ENCODE measurements at places on chromosomes 3 and 15.

DNA sequence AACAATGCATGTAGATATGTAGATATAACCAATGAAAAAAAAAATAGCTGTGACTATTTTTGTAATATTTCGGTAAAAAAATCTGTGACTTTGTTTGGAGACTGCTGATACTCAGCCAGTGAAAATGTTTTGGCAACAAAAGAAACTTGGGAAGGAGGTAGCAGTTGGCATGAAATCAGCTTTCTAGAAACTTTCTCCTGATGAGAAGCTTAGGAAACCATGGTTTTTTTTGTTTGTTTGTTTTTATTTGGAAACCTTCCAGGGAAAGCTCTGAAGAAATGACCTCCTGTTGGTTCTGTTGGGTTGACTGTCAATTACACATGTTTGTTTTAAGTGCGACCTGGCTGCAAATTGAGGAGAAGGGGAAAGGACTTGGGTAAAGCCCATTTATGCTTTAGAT, 445.9 kb downstream of the UNC13C start:
- no peak for DNase-seq

GRCh38 chr15:89566181-89566580, 9.1 kb upstream of the TICRR start:
- DNase-seq, result no peak

DNA sequence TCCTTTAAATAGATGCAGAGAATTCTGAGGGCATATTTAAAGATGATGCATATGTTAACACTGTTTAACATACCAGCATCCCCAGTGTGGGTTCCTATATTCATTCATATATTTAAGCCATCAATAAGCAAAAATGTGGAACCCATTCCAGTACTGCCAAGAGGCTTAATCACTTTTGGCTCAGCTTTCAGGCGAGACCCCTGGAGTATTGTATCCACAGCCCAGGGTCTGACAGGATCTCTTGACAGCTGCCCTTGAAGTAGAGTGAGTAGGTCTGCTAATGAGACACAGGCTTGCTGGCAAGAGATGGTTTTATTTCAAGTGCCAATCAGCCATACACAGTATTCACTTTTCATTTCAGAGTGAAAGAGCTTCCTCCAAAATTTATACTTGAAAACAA, 367.3 kb downstream of the OCA2 start:
- no peak for DNase-seq

GRCh38 chr15:66249605-66250174, 3.9 kb downstream of the MEGF11 start:
- no peak for DNase-seq

GRCh38 chr15:44492040-44492439, 44.9 kb upstream of the EIF3J start:
- no peak for DNase-seq

Measured in stimulated activated CD4-positive, alpha-beta T cell treated with anti-CD3 and anti-CD28 coated beads, TNF-alpha, amount 100 ng/mL, for 1 hour (primary cell).